ENCODE measurements at places on chromosomes 3 and 15.
A peak's percentile ranks its signal among the peaks of the same experiment; 100 is the strongest.

DNA sequence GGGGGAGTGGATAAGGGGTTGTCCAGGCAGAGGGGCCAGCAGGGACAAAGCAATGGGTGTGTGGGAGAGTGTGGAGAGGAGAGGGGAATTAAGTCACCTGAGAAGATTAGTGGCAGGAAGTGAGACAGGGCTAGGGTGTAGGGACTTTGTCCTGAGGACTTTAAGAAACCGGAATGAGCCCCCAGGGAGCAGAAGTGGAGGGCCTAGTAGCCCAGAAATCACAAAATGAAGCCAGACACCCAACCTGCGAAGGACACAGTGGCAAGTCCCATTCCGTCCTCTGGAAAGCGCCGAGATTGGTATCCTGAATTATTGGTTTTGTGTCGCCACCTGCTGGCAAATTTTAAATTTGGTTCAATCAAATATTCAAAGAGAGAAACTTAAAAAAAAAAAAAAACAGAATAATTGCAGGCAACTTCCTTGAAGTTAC is 78.0 kb upstream of the SLC25A36 start:
- DNase-seq = peak; percentile 9

GRCh38 chr3:53074366-53074696 is 28.5 kb upstream of the SFMBT1 start:
- no peak for DNase-seq

- DNase-seq = no peak
These were observed 41.8 kb downstream of the FILIP1L start for GRCh38 chr3:100072326-100073048.

- no peak for DNase-seq
These were observed 14.5 kb downstream of the SETD2 start for GRCh38 chr3:47149339-47149933.

DNA sequence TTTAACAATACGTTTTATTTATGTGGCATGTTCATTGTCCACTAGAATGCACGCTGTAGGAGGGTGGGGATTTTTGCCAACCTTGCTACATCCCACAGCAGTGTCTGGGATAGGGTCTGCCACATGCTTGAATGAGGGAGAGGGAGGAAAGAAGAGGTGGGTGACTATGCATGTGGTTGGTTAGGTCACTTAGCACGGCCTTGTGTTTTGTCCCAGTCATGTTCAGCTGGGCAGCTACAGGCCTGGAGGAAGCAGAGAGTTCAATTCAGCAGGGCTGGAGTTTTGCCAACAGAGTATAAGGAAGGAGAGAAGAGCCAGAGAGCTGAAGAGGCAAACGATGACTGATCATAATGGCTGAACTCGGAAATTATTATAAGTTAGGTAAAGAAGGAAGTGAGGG is 268.4 kb upstream of the NSMCE3 start:
- DNase-seq = no peak

- DNase-seq = no peak
These were observed 135.6 kb downstream of the MAP2K5 start for GRCh38 chr15:67678089-67678488.

DNA sequence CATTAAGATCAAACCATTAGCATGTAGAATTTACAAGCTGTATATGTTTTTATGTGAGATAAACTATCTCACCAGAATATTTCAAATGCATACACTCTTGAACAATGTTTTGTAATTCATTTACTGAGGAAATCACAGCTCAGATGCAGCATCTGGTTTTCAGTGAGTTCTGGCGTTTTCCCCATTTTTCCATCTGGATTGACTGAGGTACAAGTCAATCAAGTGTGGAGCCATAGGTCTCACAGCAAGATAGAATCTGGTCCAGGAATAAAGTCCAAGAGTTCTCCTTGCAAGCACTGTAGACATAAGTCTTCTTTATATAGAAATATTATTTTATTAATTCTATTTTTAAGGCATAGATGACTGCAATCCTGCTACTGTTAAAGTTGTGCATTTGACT is 219.3 kb downstream of the ZBBX start:
- no peak for DNase-seq

GRCh38 chr3:42134867-42135464 is 43.8 kb downstream of the TRAK1 start:
- DNase-seq = no peak

DNA sequence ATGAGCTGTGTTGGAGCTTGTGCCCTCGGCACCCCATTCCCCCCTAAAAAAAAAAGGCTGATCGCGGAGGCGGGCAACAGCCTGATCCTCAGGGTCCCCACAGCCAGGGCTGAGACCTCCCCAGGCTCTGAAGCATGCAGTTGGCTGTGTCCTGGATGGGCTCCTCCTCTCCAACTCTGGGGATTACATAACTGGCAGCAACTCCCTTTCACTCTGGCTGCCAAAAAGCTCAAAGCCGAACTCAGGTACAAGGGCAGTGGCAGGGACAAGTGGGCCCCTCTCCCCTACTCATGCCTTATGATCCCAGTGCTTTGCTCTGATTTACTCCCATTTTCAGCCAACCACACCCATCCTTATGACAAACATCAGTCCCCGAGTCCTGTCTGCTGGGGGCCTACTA is 18.3 kb downstream of the TPRA1 start:
- DNase-seq = no peak

DNA sequence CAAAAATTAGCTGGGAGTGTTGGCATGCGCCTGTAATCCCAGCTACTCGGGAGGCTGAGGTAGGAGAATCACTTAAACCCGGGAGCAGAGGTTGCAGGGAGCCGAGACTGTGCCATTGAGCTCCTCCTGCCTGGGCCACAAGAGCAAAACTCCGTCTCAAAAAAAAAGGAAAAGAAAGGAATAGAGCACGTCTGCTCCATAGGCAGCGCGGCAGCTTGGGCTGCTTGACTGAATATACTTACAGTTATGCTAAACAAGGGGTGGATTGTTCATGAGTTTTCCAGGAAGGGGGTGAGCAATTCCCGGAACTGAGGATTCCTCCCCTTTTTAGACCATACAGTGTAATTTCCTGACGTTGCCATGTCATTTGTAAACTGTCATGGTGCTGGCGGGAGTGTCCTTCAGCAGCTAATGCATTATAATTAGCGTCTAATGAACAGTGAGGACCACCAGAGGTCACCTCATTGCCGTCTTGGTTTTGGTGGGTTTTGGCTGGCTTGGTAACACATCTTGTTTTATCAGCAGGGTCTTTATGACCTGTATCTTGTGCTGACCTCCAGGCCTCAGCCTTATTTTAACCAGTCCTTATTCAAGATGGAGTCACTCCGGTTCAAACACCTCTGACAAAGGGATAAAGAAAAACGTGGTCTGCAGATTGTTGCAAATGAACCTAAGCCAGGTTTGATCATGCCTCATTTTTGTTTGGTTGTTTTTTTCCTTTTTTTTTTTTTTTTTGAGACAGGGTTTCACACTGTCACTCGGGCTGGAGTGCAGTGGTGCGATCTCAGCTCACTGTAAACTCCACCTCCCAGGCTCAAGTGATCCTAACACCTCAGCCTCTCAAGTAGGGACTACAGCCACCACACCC is 24.9 kb upstream of the SENP5 start:
- DNase-seq = no peak

DNA sequence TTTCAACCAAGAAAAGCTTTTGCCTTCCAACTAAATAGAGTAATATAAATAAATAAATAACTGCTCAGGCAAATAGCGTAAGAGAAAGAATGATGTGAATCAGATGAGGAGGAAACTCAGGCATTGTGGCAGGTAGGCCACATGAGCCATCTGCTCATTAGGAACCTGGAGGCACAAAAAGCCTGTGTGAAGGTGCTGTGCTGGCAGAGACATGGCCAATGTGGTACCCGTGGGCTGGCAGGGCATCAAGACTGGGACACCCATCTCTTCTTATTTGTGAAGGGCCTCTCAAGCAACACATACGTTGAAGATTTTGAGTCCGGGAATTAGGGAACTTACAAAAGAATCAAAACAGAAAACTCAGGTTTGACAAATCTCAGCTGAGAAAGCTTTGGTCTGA is 9.5 kb downstream of the ANKRD34C start:
- DNase-seq = no peak

DNA sequence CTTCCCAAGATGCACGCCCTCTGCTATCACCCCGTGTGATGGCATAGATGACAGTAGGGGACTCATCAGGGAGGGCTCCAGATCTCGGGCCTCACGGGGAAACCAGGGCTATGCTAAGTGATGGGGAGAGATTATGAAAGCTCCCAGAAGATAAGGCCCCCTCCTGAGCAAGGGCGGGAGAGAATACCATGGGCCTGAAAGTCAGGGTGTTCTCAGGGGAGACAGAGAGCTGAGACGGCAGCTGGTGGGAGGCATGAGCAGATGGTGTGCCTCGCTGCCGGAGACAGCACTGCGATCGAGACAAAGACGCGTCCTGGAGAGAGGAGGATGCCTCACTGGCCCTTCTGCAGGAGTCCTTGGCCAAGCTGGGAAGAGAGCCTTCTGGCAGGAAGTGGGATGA is 106.5 kb upstream of the ADPGK start:
- DNase-seq = no peak

DNA sequence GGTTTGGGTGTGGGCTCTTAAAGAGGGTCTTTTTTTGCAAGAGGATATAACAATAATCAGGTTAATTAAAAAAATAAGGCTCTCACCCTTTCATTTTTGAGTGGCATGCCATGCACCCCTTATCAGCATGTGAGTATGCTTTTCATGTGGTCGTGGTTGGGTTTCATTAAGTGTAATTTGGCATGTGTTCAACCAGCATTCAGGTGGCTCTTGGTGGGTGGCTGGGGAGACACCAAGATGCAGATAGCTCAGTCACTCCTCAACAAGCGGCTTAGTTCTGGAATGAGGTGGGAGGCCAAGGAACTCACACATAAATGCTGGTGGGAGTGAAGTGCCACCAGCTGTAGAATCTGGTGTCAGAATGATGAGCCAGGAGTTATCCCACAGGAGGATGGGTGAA is 66.8 kb downstream of the FLNB start:
- no peak for DNase-seq

DNA sequence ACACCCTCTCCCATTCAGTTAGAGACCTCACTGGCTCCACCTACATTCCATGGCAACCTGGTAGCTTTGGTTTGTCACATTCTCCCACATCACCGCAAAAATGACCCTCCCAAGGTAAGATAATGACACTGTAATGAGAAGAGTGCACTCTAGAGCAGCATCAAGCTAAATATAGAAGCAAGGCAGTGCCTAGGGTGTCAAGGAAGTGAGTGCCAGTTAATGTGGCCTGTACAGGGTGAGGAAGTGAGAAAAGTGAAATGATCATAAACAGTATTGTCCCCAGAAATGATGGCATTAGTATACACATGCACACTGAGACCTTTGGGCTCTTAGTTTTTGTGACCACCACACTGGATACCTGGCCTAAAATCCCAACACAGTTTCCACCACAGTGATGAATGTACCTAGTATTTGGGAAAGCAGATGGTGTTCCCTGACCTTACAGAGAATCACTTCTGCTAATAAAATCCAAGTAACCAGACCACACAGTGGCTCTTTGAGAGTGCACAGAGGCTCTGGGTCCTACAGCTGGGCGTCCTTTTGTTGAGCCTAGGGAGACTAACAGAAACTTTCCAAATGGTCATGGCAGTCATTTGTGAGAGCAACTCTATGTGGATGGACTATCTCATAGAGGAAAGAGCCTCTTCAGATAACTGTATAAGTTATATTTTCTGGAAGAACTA is 106.6 kb downstream of the ARPP21 start:
- no peak for DNase-seq

DNA sequence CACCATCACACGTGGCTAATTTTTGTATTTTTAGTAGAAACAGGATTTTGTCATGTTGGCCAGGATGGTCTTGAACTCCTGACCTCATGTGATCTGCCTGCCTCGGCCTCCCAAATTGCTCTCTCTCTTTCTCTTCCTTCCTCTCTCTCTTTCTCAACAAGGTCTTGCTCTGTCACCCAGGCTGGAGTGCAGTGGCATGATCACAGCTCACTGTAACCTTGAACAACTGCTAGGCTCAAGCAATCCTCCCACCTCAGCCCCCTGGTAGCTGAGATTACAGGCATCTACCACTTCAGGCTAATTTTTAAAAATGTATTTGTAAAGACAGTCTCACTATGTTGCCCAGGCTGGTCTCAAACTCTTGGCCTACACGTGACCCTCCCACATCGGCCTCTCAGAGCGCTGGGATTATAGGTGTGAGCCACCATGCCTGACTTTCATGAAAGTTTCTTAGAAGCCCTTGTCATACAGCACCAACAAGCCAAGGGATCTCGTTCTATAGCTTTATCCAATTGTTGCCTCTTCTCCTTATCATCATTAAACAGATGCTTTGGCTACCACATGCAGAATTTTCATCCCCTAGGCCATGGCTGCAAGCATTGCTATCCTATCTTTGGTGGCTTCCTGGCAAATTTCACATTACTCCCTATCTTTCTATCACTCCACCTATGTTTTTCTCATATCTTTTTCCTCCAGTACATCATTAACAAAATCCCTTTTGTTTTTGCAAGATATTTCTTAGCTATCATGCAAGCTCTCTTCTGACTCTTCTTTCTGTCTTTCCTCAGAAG is 5.7 kb downstream of the CCDC32 start:
- DNase-seq = no peak

- DNase-seq = no peak
These were observed 98.1 kb upstream of the CLSTN2 start for GRCh38 chr3:139836698-139837464.

DNA sequence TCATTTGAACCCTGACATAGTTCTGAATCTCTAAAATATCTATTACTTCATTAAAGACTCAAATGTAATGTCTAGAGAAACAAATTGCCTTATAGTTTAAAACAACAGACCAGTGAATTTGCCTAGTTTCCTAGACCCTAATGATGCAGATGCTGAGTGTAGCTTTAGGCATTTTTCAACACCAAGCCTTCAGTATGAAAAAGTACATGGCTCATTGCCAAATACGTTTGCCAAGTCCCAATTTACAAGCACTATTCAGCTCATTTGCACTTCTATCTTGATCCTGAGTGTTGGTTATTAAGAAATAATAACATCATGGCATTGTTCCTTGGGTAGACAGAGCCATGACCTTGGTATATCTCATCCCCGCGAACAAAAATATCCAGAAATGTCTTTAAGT is 46.8 kb downstream of the EOMES start:
- no peak for DNase-seq

GRCh38 chr3:138458774-138459499 is 24.5 kb downstream of the ESYT3 start:
- no peak for DNase-seq

DNA sequence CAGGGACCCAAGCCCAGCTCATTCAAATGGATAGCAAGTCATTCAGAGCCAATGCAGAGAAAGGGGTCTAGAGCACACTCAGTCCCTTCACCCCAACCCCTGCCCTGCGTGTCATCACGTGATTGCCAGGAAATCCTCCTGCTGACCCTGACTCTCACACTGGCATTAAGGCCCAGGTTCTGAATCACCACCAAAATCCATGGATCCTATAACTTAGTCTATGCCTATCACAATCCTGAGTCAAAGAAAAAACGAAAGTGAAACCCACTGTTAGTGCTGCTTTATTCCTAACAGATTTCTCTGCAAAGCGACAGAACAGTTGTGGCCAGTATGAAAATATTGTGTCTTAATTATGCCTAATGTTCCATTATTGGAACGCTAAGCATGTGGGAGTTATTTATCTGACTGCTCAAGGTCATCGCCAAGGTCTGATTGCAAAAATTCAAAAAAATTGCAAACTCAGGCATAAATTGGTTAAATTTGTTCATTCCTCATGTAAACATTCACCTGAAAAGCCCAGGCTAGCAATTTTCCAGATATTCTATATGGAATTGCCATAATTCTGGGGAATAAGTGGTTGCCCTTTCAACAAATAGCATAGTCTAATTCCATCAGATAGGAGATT is 108.7 kb upstream of the EIF1B start:
- DNase-seq = no peak

Measured in stimulated activated CD4-positive, alpha-beta T cell treated with anti-CD3 and anti-CD28 coated beads, TNF-alpha, amount 100 ng/mL, for 24 hours (primary cell).